Progenitor cell of endocrine pancreas (in vitro differentiated cells): ENCODE measurements at places on chromosomes 11 and 22. TPM values are rescaled to one million over a fixed set of nuclear protein-coding genes. Genes with fewer than 3 reads are reported as not detected.

UPK3A gene
- 0.57 and 1.9 TPM in 2 replicates for total RNA-seq

TMPRSS6 gene
- 12.6 and 16.4 TPM in 2 replicates for total RNA-seq

GAS2 gene
- 14.5 and 16.0 TPM in 2 replicates for total RNA-seq

CNIH2 gene
- total RNA-seq, result 21.3 and 21.7 TPM in 2 replicates

- H3K4me3 ChIP-seq, result peak within 1 kb of the TSS; percentile 98
- peaks cover 16% of the 10 kb centered on the region for H3K27me3 ChIP-seq
- peaks cover 41% of the 10 kb centered on the region for H3K4me1 ChIP-seq
- H3K27ac ChIP-seq, result peak within 1 kb of the TSS; percentile 61
Measured at GRCh38 chr11:65572356-65573051, at the start of gene FAM89B. TSS of gene FAM89B (plus strand) at chr11:65572538. CDS start at chr11:65572670, 132 bp downstream.

- peak overlapping the region; percentile 21 for H3K27ac ChIP-seq
- no peak for DNase-seq
- peaks cover 12% of the 10 kb centered on the region for H3K4me1 ChIP-seq
- no peaks in the 10 kb centered on the region for H3K36me3 ChIP-seq
Measured at GRCh38 chr11:120996973-120997372, 26.9 kb upstream of the TBCEL start.

- peaks cover 10% of the 10 kb centered on the region for H3K4me1 ChIP-seq
- no peak overlapping the region for H3K4me3 ChIP-seq
- peaks cover 16% of the 10 kb centered on the region for H3K36me3 ChIP-seq
Measured at GRCh38 chr11:118364956-118365615, 5.7 kb downstream of the UBE4A start.

GRCh38 chr11:75524665-75525432 is 892 bp downstream of the GDPD5 start:
- no peaks in the 10 kb centered on the region for H3K36me3 ChIP-seq
- H3K4me3 ChIP-seq, result peak overlapping the region; percentile 73
- DNase-seq, result peak; percentile 26
- H3K4me1 ChIP-seq, result peaks cover 11% of the 10 kb centered on the region
- peak overlapping the region; percentile 67 for H3K27ac ChIP-seq
- peaks cover 43% of the 10 kb centered on the region for H3K27me3 ChIP-seq

SLC16A8 gene
- total RNA-seq, result 2.6 and 3.0 TPM in 2 replicates

- H3K4me1 ChIP-seq, result peaks cover 4% of the 10 kb centered on the region
- H3K4me3 ChIP-seq, result no peak overlapping the region
- no peak for DNase-seq
- H3K27me3 ChIP-seq, result peaks cover 32% of the 10 kb centered on the region
Measured at GRCh38 chr11:126137136-126137535, 74.3 kb downstream of the RPUSD4 start.

- H3K4me3 ChIP-seq, result no peak overlapping the region
- H3K27ac ChIP-seq, result no peak overlapping the region
- H3K27me3 ChIP-seq, result no peaks in the 10 kb centered on the region
- H3K4me1 ChIP-seq, result peaks cover 5% of the 10 kb centered on the region
Measured at GRCh38 chr22:39183991-39184585, 31.6 kb upstream of the CBX7 start.

- H3K27ac ChIP-seq, result no peak overlapping the region
- peaks cover 16% of the 10 kb centered on the region for H3K4me1 ChIP-seq
- no peak for DNase-seq
- peaks cover 39% of the 10 kb centered on the region for H3K27me3 ChIP-seq
- no peak overlapping the region for H3K4me3 ChIP-seq
- no peaks in the 10 kb centered on the region for H3K36me3 ChIP-seq
Measured at GRCh38 chr11:123187248-123187647, 7.8 kb downstream of the CLMP start.

RFPL2 gene
- 1.0 TPM in 2 replicates for total RNA-seq

GRCh38 chr11:113865873-113866272 is 9.5 kb downstream of the USP28 start:
- H3K27me3 ChIP-seq, result no peaks in the 10 kb centered on the region
- H3K36me3 ChIP-seq, result peaks cover 20% of the 10 kb centered on the region
- DNase-seq, result no peak
- H3K27ac ChIP-seq, result no peak overlapping the region
- H3K4me3 ChIP-seq, result no peak overlapping the region

GRCh38 chr22:37148031-37148651 is 1.6 kb downstream of the IL2RB start:
- H3K4me1 ChIP-seq, result peaks cover 9% of the 10 kb centered on the region
- H3K36me3 ChIP-seq, result peaks cover 3% of the 10 kb centered on the region
- peaks cover 14% of the 10 kb centered on the region for H3K27me3 ChIP-seq
- no peak for DNase-seq
- no peak overlapping the region for H3K27ac ChIP-seq
- H3K4me3 ChIP-seq, result no peak overlapping the region

GRCh38 chr11:66015936-66016792 is 4.4 kb downstream of the CST6 start:
- no peaks in the 10 kb centered on the region for H3K4me1 ChIP-seq
- no peaks in the 10 kb centered on the region for H3K36me3 ChIP-seq
- DNase-seq, result no peak
- peaks cover 13% of the 10 kb centered on the region for H3K27me3 ChIP-seq
- H3K27ac ChIP-seq, result no peak overlapping the region

GRCh38 chr11:73158356-73159051 is 16.4 kb upstream of the FCHSD2 start:
- peaks cover 3% of the 10 kb centered on the region for H3K4me1 ChIP-seq
- H3K27ac ChIP-seq, result no peak overlapping the region
- no peaks in the 10 kb centered on the region for H3K36me3 ChIP-seq
- peaks cover 4% of the 10 kb centered on the region for H3K27me3 ChIP-seq

DNA sequence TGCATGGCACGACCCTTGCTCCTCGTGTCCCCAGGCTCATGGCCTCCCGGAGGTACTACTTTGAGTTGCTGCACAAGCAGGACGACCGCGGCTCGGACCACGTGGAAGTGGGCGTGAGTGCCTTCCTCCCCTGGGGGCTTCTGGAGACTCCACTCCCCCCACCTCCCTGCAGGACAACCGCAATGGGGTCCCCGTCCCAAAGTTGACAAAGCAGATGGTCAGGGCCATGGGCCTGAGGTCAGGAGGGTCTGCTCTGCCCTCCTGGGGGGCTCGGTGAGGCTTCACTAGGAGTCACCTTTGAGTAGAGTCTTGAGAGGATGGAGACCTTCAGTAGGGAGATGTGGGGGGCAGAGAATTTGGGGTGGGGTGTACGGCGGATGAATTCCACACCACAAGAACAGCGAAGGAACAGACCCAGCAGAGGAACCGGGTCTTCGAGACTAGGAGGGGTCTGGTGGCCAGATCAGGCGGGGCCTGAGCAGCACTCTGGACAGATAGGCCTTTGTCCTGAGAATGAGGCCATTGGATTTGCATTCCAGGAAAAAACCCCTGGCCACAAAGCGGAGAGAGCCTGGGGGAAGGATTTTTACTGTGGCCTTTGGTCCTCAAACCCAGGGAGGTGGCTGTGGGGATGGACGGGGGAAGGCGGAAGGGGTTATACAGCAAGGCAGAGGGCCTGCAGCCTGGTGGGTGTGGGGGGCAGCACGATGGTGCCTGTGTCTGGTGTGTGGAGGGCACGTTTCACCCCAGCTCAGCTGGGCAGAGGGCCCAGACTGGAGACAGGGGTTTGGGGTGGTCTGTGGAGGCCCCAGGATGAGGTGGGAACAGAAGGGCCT is 4.6 kb downstream of the B4GALNT4 start:
- H3K36me3 ChIP-seq, result peaks cover 28% of the 10 kb centered on the region
- H3K4me3 ChIP-seq, result no peak overlapping the region
- H3K4me1 ChIP-seq, result peaks cover 9% of the 10 kb centered on the region
- H3K27ac ChIP-seq, result peak overlapping the region; percentile 85
- no peaks in the 10 kb centered on the region for H3K27me3 ChIP-seq

GRCh38 chr11:77371646-77372045 is 70.2 kb upstream of the GDPD4 start:
- H3K36me3 ChIP-seq, result peaks cover 35% of the 10 kb centered on the region
- no peaks in the 10 kb centered on the region for H3K27me3 ChIP-seq
- peaks cover 4% of the 10 kb centered on the region for H3K4me1 ChIP-seq
- DNase-seq, result no peak
- no peak overlapping the region for H3K4me3 ChIP-seq
- H3K27ac ChIP-seq, result no peak overlapping the region

PDE3B gene
- 26.9 and 29.7 TPM in 2 replicates for total RNA-seq

DNA sequence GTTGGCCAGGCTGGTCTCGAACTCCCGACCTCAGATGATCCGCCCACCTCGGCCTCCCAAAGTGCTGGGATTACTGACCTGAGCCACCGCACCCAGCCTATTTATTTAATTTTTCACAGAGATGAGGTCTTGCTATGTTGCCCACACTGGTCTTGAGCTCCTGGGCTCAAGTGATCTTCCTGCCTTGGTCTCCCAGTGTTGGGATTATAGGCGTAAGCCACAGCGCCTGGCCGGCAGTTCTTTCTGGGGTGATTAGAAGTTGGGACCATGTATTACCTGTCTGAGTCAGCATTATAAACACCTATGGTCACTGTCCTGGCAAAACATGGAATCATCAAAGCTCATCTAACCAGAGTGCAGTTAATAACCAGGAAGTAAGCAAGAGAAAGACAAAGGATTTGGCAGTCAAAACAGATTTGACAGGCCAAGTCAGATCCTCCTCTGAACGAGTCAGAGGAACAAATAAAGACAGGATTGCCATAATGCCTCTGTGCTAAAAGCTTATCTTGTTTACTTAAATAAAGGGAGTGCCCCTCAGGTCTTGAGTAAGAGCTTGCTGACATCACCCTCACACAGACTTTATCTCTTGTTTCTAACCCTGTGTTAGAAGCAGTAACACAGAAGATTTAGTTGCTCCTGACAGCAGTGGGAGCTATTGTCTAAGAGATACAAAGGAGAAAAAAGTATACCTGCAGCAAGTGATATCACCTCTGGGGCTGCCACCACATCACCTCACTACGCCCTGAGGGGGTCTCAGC is 3.7 kb downstream of the SERPIND1 start:
- DNase-seq, result no peak
- no peaks in the 10 kb centered on the region for H3K27me3 ChIP-seq
- peak overlapping the region; percentile 89 for H3K27ac ChIP-seq
- H3K36me3 ChIP-seq, result peaks cover 9% of the 10 kb centered on the region

ZFP91 gene
- total RNA-seq, result 48.3 and 51.2 TPM in 2 replicates

OR52L1 gene
- total RNA-seq, result not detected in 2 replicates

DNA sequence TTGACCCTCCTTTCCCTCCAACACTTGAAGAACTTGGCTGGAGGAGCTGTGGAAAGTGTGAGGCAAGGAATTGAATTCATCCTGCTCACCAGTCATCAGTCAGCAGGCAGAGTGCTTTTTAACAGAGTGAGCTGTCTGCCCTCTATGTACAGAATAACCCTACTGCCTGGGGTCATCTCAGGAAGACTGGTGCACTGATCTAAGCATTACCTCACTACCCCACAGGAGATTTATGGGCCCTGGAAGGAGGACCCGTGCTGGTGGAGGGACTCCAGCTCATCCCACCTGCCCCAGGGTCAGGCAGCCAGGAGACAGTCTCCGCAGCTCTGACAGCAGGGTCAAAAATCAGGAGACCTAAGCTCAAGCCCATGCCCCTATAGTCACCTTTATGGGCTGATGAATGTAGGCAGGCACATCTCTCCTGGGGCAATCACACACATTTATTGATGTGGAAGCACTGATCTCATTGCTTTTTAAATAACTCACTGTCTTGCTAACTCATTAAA is 270.8 kb upstream of the SESN3 start:
- peaks cover 18% of the 10 kb centered on the region for H3K27me3 ChIP-seq
- H3K36me3 ChIP-seq, result no peaks in the 10 kb centered on the region
- H3K4me1 ChIP-seq, result peaks cover 10% of the 10 kb centered on the region
- DNase-seq, result no peak
- no peak overlapping the region for H3K27ac ChIP-seq
- no peak overlapping the region for H3K4me3 ChIP-seq

- H3K27ac ChIP-seq, result peak overlapping the region; percentile 68
- H3K4me1 ChIP-seq, result no peaks in the 10 kb centered on the region
- no peak overlapping the region for H3K4me3 ChIP-seq
- H3K27me3 ChIP-seq, result peaks cover 29% of the 10 kb centered on the region
- H3K36me3 ChIP-seq, result no peaks in the 10 kb centered on the region
Measured at GRCh38 chr11:8318536-8318935, 54.9 kb upstream of the LMO1 start.

TEX54 gene
- total RNA-seq, result not detected in 2 replicates

DNA sequence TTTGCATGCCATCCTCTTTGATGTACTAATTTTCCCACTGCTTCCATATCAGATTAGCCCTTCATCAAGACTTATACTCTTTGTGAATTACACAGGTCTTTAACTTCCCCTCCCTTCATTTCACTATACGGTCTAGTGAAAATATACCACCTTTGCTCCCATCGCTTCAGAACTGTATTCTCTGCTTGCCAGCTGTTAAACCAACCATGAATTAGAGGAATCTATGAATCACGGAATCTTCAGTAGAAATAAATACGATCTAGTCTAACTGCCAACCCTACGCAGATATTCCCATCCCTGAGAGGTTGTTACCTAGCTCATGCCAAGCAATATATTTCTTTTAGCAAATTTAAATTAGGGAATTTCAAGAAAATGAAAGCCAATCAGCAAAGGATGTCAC is 177.8 kb upstream of the MPPED2 start:
- H3K36me3 ChIP-seq, result no peaks in the 10 kb centered on the region
- no peak overlapping the region for H3K4me3 ChIP-seq
- no peak overlapping the region for H3K27ac ChIP-seq
- no peak for DNase-seq

DBX1 gene
- total RNA-seq, result not detected in 2 replicates

- no peaks in the 10 kb centered on the region for H3K36me3 ChIP-seq
- H3K4me3 ChIP-seq, result no peak overlapping the region
- no peak for DNase-seq
Measured at GRCh38 chr11:111259896-111260295, 14.4 kb downstream of the POU2AF2 start.

FGF3 gene
- total RNA-seq, result not detected in 2 replicates

DNA sequence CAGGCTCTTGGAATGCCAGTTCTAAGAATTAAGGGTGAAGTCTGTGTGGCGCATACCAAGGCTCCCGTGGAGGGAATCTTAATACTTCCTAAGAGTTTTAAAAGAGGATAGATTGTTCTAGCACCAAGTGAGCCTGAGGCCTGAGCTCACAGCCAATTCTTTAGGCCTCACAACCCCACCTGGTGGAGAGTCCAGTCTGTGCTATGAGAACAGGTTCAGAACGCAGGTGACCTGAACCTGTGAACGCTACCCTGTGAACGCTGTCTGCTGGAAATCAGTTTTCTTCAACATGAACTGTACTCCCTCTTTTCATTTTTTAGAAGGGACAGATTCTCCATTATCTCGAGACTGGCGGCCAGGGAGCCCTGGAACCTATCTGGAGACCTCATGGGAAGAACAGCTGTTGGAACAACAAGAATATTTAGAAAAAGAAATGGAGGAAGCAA is 43.2 kb upstream of the DLAT start:
- H3K4me3 ChIP-seq, result peak overlapping the region; percentile 85
- peaks cover 13% of the 10 kb centered on the region for H3K36me3 ChIP-seq
- peaks cover 34% of the 10 kb centered on the region for H3K4me1 ChIP-seq
- peaks cover 10% of the 10 kb centered on the region for H3K27me3 ChIP-seq

ARHGAP8 gene
- 100 and 105 TPM in 2 replicates for total RNA-seq
